Keratinocyte (primary cell): ENCODE measurements at places on chromosomes 7 and 10. TPM values are rescaled to one million over a fixed set of nuclear protein-coding genes. Genes with fewer than 3 reads are reported as not detected.

Gene PRLHR
- polyA plus RNA-seq = not detected in 3 replicates

Gene LRRC27
- polyA plus RNA-seq = 3.0 to 3.5 TPM (median 3.1 TPM) in 3 replicates

Gene MMD2
- polyA plus RNA-seq = not detected in 3 replicates

DNA sequence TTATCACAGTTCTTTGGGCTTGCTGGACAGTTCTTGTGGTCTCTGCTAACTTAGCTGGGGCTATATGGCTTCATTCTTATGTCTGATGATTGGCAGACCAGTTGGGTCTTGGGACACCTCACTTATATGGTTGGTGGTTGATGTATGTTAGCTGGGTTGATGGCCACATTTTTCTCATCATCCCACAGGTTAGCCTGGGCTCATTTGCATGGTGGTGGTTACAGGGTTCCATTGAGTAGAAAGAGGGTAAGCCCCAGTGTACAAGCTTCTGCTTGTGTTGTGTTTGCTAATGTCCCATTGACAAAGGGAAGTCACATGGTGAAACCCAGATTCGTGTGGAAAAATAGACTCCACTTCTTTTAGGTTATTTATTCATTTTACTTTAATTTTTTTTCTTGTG lies 40.6 kb downstream of the TMEM60 start:
- no peak overlapping the region for H3K4me3 ChIP-seq
- H3K27me3 ChIP-seq = no peaks in the 10 kb centered on the region
- H3K27ac ChIP-seq = no peak overlapping the region
- no peaks in the 10 kb centered on the region for H3K36me3 ChIP-seq
- no peaks in the 10 kb centered on the region for H3K4me1 ChIP-seq
- DNase-seq = no peak

DNA sequence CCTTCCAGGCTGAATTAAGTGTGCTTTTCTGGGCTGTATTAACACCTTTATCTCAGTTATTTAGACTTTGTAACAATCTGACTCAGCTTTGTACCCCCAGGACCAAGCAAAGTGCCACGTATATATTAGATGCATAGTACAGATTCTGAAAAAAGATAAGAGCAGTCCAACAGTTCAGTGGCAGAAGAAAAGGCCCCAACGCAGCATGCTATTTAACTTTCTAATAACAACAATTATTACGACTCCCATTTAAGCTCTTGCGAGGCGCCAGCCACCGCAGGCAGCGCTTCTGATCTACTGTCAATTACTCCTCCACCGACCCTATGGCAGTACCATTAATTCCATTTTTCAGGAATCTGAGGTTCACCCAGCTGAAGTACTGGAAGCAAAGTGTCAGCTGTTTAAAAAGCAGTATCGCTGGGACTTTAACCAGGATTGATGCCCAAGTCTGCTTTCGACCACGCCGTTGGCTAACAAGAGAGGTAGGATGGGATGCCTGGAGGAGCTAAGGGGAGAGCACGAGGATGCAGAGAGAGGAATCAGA lies 638 bp downstream of the LIPA start:
- H3K27me3 ChIP-seq = no peaks in the 10 kb centered on the region
- peaks cover 1% of the 10 kb centered on the region for H3K36me3 ChIP-seq
- H3K27ac ChIP-seq = peak overlapping the region; percentile 56
- peaks cover 8% of the 10 kb centered on the region for H3K4me1 ChIP-seq
- peak overlapping the region; percentile 79 for H3K4me3 ChIP-seq
